ENCODE measurements at places on chromosomes 1 and 21.

DNA sequence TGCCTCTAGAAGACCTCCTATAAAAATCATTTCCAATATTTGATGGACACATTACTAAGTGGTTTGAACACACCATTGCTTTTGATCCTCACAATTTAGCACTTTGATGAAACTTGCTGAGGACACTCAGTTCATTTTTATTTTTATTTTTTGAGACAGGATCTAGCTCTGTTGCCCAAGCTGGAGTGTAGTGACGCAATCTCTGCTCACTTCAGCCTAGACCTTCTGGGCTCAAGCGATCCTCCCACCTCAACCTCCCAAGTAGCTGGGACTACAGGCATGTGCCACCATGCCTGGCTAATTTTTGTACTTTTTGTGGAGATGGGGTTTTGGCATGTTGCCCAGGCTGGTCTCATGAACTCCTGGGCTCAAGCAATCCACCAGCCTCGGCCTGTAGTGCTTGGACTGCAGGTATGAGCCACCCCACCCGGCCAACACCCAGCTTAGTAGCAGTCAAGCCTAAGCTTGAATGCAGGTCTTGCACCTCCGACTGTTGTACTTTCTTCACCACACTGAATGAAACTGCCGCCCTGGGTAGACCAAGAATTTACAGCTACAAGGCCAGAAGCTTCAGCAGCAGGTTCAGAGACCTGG is 24.8 kb upstream of the ATP2B4 start:
- no peak for DNase-seq

DNA sequence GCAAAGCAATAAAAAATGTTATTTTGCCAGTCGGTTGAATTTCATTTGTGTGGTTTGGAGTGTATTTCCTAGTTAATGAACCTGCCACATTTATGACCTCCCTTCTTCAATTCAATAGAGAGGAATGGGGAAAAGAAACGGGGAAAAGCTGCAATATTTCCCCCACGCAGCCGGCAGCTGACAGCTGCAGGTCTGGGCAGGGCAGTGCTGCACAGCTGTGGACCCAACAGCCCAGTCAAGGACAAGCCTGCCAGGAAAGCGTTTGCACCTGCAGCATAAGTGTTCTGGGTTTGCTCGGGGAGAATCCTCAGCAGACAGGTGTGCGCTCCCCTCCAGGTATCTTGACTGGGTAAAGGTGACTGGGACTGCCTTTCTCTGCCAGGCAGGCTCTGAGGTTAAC is 53.4 kb downstream of the FBXO2 start:
- no peak for DNase-seq

DNA sequence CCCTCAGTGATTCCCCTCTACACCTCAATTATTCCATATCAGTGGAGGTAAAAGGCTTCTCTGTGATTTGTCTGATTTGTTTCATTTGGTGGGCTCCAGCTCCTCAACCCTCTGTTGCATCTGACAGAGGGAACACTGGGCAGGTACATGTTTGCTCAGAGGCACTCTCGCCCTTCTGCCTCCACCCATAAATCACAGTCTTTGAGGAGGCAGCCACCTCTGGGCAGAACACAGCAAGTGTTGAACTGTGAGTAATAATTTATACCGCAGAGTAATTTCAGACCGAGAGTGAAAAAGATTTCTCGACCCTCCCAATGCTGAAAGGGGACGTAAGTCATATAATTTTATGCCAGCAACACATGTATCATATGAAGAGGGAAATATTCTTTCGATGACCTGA is 330.1 kb upstream of the PBX1 start:
- DNase-seq = no peak

- DNase-seq = no peak
These were observed 61.4 kb downstream of the EIF2B3 start for GRCh38 chr1:44924835-44925464.

- DNase-seq = no peak
These were observed 258.5 kb downstream of the BACH1 start for GRCh38 chr21:29557200-29557599.

GRCh38 chr21:22764222-22764621 is 1766.0 kb downstream of the NCAM2 start:
- no peak for DNase-seq

DNA sequence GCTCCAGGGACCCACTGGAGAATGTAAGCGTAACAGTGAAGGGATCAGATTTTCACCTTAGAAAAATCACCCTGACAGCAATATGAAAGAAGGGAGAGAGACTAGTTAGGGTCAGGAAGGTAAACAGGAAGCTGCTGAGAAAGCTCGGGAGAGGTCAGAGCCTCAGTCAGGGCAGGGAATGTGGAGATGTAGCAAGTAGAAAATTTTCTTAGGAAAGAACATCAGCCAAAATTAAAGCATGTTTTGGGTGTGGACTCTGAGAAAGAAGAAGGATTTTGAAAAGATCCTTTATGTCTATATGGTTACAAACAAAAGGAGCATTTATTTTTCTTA is 16.7 kb upstream of the ERICH3 start:
- DNase-seq = no peak

- DNase-seq = no peak
These were observed 7.0 kb downstream of the FCAMR start for GRCh38 chr1:206963119-206963712.

DNA sequence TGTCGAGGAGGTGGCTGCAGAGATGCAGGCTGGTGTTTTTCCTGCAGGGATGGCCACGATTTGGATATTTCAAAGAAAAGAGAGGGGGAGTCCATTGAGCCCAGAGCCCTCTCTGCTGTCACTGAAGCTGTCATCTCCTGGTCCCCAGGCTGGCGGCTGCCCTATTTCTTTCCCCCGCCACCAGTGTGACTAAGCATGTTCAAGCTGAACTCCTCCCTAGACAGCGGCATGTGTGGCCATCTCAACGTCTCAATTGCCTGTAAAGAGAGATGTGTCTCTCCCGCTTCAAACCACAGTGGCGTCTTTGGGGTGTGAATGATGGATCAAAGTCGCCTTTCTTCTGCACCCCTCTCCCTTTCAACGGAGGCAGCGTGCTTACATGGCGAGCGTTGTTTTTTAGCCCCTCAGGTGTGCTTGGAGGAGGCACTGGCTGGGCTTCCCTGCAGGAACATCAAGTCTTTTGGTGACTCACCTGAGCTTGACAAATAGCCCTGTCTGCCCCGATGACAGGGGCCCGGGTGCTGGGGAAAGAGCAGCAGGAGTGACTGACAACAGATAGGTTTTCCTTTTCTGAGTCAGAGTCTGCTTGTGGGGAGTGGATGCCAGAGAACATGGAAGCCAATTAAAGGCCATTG is 346.4 kb upstream of the AJAP1 start:
- no peak for DNase-seq

DNA sequence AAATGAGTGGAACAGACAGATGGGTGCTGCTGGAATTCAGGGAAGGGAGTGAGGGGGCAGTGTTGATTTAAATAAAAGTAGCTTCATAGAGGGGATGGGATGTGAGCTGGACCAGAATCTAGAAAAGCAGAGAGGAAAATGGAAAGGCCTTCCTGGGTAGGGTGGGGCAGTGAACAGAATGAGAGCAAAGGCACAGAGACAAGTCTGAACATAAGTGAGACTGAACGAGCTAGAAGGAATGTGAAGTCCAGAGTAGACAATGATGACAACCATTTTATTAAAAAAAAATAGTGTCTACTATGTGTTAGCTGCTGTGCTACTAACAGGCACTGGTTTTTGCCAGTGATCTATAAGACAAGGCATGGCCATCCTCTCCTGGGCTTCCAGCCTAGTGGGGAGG is 36.0 kb downstream of the ELK4 start:
- DNase-seq = no peak

DNA sequence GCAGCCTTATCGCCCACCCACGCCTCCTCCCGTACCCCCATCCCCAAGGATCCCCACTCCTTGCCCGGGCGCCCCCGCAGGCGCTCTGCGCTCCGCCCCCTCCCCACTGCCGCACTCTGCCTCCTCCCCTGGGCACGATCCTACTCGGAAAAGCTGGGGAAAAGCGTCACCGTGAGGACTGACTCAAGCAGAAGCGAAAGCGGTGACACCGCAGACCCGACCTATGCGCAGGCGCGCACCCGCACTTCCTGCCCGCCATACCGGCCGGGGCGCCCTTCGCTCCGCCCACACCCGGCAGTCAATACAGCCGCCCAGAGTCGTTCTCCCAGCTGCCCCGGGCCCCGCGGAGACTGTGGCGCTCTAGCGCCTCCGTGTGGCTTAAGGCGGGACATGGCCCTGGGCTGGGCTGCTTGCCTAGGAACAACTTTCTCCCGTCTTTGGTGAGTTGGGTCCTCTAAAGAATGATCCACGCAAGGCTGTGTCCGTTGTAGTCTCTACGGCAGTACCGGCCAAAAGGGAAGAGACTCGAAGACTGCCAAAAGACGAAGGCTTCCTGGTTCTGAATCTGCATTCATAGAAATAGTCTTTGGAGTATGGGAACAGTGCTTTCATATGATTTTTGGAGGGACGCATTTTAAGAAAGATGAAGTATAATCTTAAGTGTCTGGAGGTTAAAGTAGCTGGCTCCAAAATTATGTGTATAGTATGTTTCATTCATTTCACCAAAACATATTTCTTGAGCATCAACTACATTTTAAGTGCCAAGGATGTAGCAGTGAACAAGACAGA is at the start of gene OMA1:
Gene OMA1, minus strand, starts transcription at position 207 of the 789 bp plus-strand sequence. CDS start 7,432 bp downstream, outside the sequence.
- peak; percentile 97 for DNase-seq

DNA sequence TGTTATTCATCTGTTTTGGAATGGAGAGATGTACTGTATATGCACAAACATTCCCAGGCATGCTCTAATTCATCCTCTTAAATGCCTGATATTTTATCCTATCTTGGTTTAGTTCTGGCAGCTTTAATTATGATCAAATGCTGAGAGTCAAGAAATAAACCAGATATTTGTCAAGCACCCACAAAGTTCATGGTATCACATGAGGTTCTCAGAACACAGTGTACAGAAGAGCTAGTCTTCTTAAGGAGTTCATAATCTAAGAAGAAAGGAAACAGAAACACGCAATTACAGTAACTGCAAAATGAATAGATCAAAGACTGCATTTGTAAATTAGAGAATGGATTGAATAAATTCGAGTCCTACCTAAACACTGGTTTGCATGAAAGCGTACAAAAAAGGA is 58.3 kb upstream of the KCNH1 start:
- DNase-seq = no peak

GRCh38 chr1:44596511-44596910 is 77.8 kb downstream of the TMEM53 start:
- DNase-seq = no peak

GRCh38 chr1:55893155-55893554 is 678.0 kb upstream of the USP24 start:
- DNase-seq = no peak

DNA sequence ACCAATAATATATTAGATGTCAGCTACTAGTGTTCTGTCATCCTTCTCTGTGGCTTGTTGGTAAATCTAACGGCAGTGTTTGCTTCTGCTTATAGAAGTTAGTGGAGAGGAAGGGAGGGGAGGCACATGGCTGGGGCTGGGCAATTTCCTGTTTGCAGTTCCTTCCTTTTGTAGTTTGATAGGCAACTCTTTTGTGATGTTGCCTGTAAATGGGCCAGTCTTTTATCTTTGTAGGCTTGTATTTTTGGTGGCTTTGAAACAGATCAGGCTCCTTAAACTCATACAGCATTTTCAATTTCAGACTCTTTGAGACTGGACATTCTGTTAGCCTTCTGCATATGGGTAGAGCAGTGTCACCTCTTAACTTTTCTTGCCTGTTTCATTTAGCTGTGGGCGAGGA is 48.1 kb downstream of the CDC14A start:
- peak; percentile 87 for DNase-seq

DNA sequence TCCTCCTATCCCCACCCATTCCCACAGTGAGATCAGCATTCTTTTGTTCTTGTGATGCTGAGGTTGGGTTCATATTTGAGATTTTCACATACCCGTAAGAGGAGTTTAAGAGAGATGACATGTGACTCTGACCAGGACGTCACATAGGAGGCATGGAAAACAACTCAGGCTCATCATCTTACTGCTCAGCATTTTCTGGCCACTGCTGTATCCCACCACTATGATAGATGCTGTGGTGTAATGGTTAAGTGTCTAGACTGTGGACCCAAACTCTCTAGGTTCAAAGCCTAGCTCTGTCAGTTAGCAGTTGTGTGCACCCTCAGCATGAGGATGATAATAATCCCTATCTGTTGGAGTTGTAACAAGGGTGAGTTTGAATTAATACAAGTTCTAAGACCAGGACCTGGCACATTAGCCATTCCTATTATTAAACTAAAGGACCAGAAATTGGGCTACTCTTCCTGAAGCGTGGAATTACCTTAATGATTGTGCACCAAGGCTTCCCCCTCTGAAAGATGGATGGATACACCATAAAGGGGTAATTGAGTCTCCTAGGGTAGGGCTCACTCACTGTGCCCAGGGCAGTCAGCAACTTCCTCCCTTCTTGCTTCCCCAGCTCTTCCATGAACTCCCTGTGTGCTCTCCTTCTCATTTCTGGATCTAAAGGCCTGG is 40.9 kb downstream of the LGR6 start:
- DNase-seq = no peak

DNA sequence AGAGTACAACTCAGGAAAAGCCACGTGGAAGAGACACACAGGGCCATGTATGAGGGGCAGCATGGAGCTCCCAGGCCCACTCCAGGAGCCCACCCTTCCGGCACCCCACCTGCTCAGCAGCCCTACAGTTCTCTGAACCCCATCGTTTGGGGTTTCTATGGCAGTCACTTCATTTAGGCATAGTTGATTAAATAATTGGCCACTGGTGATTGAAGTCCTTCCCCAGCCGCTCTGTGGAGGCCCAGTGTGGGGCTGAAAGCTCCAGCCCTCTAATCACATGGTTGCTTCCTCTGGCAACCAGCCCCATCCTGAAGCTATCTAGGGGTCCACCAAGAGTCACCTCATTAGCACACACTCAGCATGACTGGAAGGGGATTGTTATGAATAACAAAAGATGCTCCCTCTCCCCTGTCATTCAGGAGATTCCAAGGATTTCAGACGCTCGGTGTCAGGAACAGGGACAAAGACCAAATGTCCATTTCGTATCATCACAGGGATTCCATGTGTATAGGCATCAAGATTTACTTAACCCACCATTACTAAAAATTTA is 12.2 kb upstream of the S100A7A start:
- DNase-seq = no peak

DNA sequence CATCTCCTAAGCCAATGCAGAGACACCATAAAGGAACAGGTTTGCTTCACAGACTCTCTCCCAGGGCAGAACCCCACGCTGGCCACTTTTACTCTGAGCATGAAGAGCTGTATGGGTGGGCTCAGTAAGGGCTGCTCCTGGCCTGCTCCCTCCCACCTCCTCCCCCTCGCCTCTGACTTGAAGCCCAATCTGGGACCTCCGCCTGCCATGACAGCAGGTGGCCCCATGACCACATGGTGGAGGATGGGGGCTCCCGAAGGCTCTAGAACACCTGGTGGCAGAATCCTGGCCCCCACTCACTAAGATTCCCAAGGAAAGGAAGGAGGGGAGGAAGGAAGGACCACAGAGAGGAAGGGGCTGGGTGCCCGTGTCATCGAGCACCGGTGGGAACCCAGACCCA is 23.7 kb downstream of the CASZ1 start:
- no peak for DNase-seq

- DNase-seq = no peak
These were observed 35.4 kb downstream of the WNT2B start for GRCh38 chr1:112544011-112544688.

- DNase-seq = no peak
These were observed 101.0 kb downstream of the KIF26B start for GRCh38 chr1:245255783-245256182.

Data from CD4-positive, alpha-beta T cell treated with Interleukin-6 at 100 ng/mL for 8 hours (primary cell).